Testis (tissue), 5 donors: ENCODE measurements at places on chromosomes 3 and 15.

DNA sequence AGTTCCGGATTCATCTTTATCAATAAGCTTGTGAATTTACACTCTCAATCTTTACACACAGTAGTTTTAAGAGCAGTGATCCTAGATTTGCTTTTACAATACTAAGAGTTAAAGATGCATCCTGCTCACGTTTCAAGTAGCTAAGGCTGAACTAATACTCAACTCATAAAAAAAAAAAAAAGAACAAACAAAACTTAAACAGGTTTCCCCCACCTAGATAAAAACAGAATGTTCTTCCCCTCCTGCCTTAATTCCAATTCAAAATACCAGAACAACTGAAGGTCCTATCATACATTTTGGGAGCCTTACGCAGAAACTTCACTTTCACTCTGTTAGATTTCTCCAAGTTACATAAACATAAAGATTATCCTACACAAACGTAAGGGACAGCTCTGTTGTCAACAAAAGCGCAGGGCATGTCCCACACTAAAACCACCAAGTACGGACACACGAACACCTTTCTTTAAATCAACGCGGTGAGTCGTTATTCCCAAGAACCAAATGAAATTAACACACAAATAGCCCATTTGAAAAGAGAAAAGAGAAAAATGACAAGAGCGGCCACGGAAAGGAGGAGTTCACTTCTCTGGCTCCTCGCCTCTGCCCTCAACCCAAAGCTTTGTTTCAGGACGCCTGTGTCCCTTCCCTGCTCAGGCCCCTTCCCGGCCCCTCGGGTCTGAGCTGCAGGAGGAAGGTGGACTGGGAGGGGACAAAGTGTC is 941 bp downstream of the CBLB start:
- H3K36me3 ChIP-seq, result no peaks in the 10 kb centered on the region
- H3K27ac ChIP-seq, result peak overlapping the region; percentile 97
- H3K4me3 ChIP-seq, result peak overlapping the region; percentile 85

GRCh38 chr3:42247576-42248027 is 18.4 kb downstream of the CCK start:
- peak; percentile 77 for DNase-seq
- H3K27me3 ChIP-seq, result no peaks in the 10 kb centered on the region
- no peak overlapping the region for H3K4me3 ChIP-seq
- no peak overlapping the region for H3K27ac ChIP-seq
- no peaks in the 10 kb centered on the region for H3K4me1 ChIP-seq

GRCh38 chr3:132071043-132071442 is 36.2 kb upstream of the CPNE4 start:
- peak; percentile 16 for DNase-seq
- no peaks in the 10 kb centered on the region for H3K27me3 ChIP-seq
- H3K4me3 ChIP-seq, result no peak overlapping the region
- no peaks in the 10 kb centered on the region for H3K4me1 ChIP-seq
- H3K36me3 ChIP-seq, result no peaks in the 10 kb centered on the region

GRCh38 chr3:41369838-41370237 is 170.5 kb downstream of the CTNNB1 start:
- no peak for DNase-seq
- no peaks in the 10 kb centered on the region for H3K27me3 ChIP-seq
- no peaks in the 10 kb centered on the region for H3K36me3 ChIP-seq
- no peak overlapping the region for H3K4me3 ChIP-seq

DNA sequence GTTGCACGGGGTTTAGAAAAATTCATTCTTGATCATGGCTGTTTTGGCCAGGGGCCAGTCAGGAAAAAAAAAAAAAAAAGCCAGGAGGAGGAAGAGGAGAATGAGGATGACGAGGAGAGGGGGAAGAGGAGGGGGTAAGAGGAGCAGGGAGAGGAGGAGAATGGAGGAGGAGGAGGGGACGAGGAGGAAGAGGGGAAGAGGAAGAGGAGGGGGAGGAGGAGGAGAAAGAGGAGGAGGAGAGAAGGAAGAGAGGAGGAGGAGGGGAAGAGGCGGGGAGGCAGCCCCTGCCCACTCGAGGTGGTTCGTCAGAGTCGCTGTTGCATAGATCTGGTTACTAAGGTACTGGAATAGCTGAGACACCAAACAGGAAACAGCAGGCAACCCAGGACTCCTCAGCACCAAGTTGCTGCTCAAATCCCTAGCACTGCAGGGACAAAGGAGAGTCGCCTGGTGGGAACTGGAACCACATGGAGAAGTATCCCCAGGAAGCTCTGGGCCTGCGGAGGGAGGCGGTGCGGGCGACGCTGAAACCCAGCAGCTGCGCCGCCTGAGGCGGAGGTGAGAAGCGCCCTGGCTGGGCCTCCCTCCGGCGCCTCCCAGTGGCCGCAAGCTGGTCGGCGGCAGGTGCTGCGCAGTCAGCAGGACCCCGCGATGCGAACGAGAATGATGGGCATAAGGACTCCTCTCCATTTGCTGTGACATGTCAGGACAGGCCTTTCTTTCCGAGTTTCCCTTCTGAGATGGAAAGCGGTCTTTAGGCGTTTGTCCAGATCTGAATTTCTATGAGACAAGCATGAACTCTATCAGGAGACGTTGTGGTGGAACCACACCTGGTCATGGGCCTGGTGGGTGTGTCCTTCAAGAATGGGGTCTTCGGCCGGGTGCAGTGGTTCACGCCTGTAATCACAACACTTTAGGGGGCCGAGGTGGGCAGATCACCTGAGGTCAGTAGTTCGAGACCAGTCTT is 17.5 kb downstream of the FAM240A start:
- peak; percentile 78 for DNase-seq
- H3K27ac ChIP-seq, result no peak overlapping the region
- no peaks in the 10 kb centered on the region for H3K27me3 ChIP-seq
- peak overlapping the region; percentile 13 for H3K4me3 ChIP-seq

DNA sequence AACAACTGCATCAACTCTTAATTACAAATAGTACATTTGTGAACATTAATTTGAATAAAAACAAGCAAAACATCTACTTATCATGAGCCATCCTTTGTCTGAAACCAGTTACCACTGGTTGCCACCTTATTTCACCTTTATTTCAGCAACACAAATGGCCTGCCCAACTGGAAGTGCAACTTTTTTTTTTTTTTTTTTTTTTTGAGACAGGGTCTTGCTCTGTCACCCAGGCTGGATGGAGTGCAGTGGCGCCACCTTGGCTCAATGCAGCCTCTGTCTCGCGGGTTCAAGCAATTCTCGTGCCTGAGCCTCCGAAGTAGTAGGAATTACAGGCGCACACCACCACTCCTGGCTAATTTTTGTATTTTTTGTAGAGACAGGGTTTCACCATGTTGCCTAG is 13.1 kb downstream of the WDR82 start:
- H3K36me3 ChIP-seq, result no peaks in the 10 kb centered on the region
- H3K4me1 ChIP-seq, result peaks cover 13% of the 10 kb centered on the region
- DNase-seq, result no peak
- H3K27me3 ChIP-seq, result no peaks in the 10 kb centered on the region
- no peak overlapping the region for H3K27ac ChIP-seq
- no peak overlapping the region for H3K4me3 ChIP-seq

DNA sequence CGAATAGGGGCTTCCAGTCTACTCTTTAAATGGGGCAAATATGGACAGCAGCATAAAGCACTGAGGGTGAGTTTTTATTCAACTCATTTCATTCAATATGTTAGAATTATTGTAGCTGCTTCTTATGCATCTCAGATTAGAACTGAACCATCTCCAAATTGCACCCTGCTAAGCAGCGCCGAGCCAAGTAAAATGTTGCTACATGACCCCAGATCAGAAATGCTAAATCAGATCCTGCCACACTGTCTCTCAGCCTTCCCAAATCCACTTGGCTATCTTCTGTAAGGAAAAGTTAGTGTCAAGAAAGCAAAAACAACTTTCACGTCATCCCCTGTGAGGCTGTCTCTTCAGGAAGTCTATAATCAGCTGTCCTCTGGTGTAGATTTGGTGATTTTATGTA is 293.2 kb downstream of the CNTN4 start:
- H3K4me1 ChIP-seq, result no peaks in the 10 kb centered on the region
- H3K27me3 ChIP-seq, result no peaks in the 10 kb centered on the region
- no peak overlapping the region for H3K4me3 ChIP-seq
- no peaks in the 10 kb centered on the region for H3K36me3 ChIP-seq
- H3K27ac ChIP-seq, result no peak overlapping the region

GRCh38 chr15:85706779-85707518 is 87.8 kb downstream of the KLHL25 start:
- H3K27ac ChIP-seq, result peak overlapping the region; percentile 91
- peak; percentile 72 for DNase-seq
- H3K36me3 ChIP-seq, result no peaks in the 10 kb centered on the region
- H3K27me3 ChIP-seq, result no peaks in the 10 kb centered on the region

DNA sequence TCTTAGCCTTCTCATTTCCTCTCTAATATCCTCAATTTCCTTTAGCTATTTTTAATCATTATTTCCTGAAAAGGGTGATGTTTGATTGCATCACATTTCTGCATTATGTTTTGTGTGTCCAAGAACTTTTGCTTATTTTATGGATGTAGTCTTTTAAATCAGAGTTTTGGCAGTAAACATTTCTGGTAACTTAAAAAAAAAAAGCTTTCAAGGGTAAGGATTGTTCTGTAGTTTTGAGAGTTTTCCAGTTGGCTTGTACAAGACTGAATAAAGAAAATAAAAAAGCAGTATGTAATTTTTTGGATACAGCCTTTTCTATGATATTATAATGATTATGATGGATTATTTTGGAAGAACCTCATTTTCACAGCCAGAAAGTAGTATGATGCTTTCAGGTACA is 99.4 kb downstream of the DHX36 start:
- no peaks in the 10 kb centered on the region for H3K36me3 ChIP-seq
- H3K27me3 ChIP-seq, result no peaks in the 10 kb centered on the region
- H3K4me3 ChIP-seq, result no peak overlapping the region

- H3K27ac ChIP-seq, result no peak overlapping the region
- H3K4me1 ChIP-seq, result peaks cover 7% of the 10 kb centered on the region
- H3K27me3 ChIP-seq, result no peaks in the 10 kb centered on the region
- H3K4me3 ChIP-seq, result no peak overlapping the region
- H3K36me3 ChIP-seq, result no peaks in the 10 kb centered on the region
Observed at GRCh38 chr3:71786217-71786549, 1.2 kb upstream of the PROK2 start.

- no peak overlapping the region for H3K27ac ChIP-seq
- H3K27me3 ChIP-seq, result no peaks in the 10 kb centered on the region
Observed at GRCh38 chr15:68471541-68471940, 39.6 kb upstream of the ITGA11 start.

GRCh38 chr3:63920001-63920400 is 7.8 kb upstream of the SCAANT1 start:
- no peak for DNase-seq
- H3K4me1 ChIP-seq, result no peaks in the 10 kb centered on the region
- H3K27me3 ChIP-seq, result no peaks in the 10 kb centered on the region
- no peak overlapping the region for H3K27ac ChIP-seq

GRCh38 chr3:139893267-139893962 is 41.6 kb upstream of the CLSTN2 start:
- no peaks in the 10 kb centered on the region for H3K36me3 ChIP-seq
- peak overlapping the region; percentile 19 for H3K27ac ChIP-seq
- H3K4me1 ChIP-seq, result peaks cover 15% of the 10 kb centered on the region
- H3K4me3 ChIP-seq, result no peak overlapping the region

GRCh38 chr15:22936577-22937472 is 43.3 kb downstream of the CYFIP1 start:
- H3K27me3 ChIP-seq, result no peaks in the 10 kb centered on the region
- no peak overlapping the region for H3K27ac ChIP-seq
- peaks cover 11% of the 10 kb centered on the region for H3K4me1 ChIP-seq
- no peak overlapping the region for H3K4me3 ChIP-seq

DNA sequence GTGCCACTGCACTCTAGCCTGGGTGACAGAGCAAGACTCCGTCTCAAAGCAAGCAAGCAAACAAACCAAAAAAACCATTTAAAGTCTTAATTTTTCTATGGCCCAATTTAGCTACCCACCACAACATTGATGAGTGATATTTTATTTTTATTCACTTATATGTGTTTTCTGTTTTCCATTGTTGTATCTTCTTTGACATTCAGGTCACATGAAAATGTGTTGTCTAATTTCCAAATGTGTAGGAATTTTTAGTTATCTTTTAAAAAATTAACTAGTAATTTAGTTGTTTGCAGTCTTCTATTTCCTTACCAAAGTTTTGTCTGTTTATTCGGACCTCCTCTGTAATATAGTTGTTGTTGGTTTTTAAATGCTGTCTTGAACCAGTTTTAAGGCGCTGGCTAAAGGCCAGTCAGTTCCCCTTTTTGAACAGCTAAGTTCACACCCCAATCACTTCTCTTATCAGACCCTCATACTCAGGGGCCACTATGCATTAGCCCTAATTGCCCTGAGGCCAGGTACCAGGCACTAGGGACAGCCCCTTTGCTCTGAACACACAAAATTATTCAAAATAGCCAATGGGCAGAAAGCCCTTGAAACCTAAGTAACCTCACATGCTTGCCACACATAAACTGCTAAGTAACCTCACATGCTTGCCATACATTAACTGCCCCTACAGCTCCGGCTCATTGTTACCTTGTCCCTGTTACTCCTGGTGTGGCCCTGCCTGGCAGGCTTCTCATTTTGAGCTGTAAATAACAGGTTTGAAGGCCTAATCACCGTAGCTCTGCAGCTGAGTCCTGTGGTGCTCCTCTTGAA is 4.3 kb upstream of the CCR4 start:
- H3K36me3 ChIP-seq, result no peaks in the 10 kb centered on the region
- no peak overlapping the region for H3K4me3 ChIP-seq
- no peaks in the 10 kb centered on the region for H3K4me1 ChIP-seq
- no peak overlapping the region for H3K27ac ChIP-seq

DNA sequence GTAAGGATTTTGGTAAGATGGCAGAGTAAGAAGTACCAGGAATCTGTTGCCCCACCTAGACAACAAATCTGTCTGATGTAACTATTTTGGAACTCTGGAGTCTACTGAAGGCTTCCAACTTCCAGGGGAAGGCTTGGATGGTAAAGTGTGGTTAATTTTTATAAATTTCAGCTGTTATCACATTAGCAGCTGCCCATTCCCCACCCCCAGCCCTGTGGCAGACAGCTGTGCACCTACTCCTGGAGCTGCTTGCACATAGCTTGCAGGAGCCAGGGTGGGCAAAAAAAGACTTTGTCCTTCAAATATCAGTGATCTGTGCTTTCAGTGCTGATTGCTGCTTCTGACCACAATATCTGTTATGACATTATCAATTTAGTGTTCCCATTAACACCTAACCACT is 47.4 kb downstream of the FRMD5 start:
- peaks cover 17% of the 10 kb centered on the region for H3K4me1 ChIP-seq
- no peaks in the 10 kb centered on the region for H3K36me3 ChIP-seq

- H3K4me3 ChIP-seq, result no peak overlapping the region
- H3K4me1 ChIP-seq, result no peaks in the 10 kb centered on the region
- no peak overlapping the region for H3K27ac ChIP-seq
- no peak for DNase-seq
Observed at GRCh38 chr3:111324645-111325044, 217.4 kb upstream of the CD96 start.

GRCh38 chr15:80660119-80660518 is 35.0 kb upstream of the ABHD17C start:
- no peak overlapping the region for H3K4me3 ChIP-seq
- no peaks in the 10 kb centered on the region for H3K4me1 ChIP-seq
- H3K36me3 ChIP-seq, result no peaks in the 10 kb centered on the region

- peaks cover 9% of the 10 kb centered on the region for H3K4me1 ChIP-seq
- H3K4me3 ChIP-seq, result no peak overlapping the region
- no peak overlapping the region for H3K27ac ChIP-seq
- no peaks in the 10 kb centered on the region for H3K36me3 ChIP-seq
Observed at GRCh38 chr15:99016680-99017321, 9.2 kb upstream of the PGPEP1L start.

- no peaks in the 10 kb centered on the region for H3K36me3 ChIP-seq
- no peaks in the 10 kb centered on the region for H3K27me3 ChIP-seq
- no peaks in the 10 kb centered on the region for H3K4me1 ChIP-seq
Observed at GRCh38 chr3:71309342-71309741, 274.2 kb downstream of the FOXP1 start.
